Activated naive CD4-positive, alpha-beta T cell (primary cell): ENCODE measurements at places on chromosomes 3 and 15.

GRCh38 chr3:6260551-6261191, 600.2 kb upstream of the GRM7 start:
- no peak for DNase-seq

DNA sequence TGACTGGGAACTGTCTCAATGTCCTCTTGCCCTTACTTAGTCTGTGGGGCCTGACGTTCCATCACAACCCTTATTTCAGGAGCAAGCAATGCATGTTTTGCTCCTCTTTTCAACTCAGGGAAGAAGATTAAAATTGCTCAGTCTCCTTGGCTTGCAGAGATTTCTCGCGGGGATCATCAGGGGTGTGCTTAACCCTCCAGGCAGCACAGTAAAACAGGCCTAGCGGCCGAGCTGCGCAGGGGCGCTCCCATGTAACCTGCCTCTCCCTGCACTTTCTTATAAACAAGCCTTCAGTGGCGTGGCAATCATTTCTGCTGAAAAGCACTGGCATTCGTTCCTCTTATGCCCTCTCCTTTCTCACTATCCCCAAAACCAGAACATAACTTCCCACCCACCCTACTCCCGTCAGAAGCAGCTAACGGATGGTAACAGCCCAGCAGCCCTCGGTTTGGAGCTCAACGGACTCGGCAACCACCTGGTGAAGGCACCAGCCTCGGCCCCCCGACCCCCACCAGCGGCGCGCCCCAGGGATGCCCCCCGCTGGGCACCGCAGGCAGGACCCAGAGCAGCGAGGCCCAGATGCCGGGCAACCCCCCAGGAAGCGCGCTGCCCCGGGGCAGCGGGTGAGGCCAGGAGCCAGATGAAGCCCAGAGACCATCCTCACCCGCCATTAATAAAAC, 1.1 kb downstream of the MCF2L2 start:
- DNase-seq: no peak

DNA sequence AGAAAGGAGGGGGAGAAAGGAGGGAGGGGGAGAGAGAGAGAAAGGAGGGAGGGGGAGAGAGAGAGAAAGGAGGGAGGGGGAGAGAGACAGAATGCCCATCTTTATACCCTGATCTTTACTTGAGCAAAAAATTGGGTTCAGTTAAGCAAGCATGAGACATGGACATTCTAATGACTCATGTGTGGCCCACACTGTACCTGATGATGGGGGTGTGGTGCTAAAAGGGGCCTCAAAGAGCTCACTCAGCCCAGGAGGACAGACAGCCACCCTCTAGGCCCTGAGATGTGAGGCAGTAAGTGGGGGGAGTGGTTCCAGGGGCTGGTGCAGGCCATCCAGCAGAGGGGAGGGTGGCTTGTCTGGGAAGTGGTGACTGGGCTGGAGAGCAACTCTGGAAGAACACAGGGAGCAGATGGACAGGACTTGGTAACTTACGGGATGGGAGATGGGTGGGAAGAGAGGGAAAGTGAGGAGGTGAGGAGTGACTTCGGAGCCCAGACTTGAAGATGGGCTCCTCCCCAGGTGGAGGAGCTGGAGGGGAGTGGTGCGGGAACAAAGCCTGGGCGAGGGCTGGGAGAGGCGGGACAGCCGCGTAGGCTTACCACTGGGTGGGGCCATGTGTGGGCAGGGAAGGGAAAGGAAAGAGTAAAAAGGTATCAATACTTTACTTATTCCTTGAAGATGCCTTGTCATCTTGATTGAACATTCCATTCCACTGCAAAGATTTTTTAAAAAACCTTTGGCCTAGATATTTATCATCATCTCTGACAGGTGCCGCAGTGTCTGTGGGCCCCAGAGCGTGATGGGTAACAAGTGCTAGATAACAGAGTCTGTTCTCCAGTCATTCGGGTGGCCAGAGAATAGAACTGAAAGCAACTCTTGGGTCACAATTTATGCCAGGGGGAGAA, 32.3 kb downstream of the TSPAN3 start:
- no peak for DNase-seq

DNA sequence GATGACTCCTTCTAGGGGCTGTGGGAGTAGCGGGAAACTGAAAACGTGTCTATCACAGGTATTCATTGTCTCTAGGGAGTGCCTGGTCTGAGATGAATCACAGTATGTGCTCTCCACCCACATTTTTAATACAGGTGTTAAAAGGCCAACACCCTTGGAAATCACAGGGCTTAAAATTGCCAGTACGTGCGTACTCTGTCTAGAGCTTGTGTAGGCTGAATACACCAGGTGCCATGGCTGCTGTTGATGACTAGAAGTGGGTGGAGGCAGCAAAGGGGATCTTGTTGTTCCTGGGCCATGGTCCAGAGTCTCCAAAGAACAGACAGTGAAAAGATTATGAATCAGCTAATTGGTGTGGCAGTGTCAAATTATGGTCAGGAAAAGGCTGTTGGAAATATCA, 35.1 kb upstream of the P3H2 start:
- DNase-seq: no peak

DNA sequence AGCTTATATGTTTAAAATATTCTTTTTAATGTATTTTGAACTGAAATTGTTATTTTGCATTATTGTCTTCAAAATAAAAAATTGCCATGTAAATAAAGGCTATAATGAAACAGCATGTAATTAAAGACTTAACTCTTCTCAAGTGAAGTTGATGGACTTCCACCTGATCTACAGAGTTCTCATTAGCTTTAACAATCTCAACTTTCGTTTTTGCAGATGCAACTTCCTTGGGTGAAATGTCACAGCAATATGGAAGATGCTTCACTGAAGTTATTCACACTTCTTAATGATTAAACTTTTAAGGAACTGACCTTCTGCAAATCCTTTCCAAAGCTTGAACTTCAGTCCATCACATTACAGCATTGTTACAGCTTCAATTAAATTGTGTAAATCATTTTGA, 63.6 kb downstream of the OSTN start:
- no peak for DNase-seq

DNA sequence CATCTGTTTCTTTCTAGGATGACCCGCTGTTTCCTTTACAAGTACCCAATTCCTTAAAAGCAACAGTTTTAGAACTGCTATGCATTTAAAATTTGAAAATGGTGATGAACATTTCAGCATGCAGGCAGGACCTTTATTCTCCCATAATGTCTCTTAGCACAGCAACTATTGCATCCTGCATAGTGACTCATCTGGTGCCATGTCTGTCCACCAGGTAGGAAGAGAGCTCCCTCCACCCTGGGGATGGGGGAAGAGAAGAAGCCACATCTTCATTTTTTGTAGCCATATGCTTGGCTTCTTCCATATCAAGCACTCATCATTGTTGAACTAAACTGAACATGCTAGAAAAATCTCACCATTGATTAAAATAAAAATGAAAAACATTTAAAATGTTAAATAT, 9.9 kb downstream of the GPR15 start:
- DNase-seq: no peak

DNA sequence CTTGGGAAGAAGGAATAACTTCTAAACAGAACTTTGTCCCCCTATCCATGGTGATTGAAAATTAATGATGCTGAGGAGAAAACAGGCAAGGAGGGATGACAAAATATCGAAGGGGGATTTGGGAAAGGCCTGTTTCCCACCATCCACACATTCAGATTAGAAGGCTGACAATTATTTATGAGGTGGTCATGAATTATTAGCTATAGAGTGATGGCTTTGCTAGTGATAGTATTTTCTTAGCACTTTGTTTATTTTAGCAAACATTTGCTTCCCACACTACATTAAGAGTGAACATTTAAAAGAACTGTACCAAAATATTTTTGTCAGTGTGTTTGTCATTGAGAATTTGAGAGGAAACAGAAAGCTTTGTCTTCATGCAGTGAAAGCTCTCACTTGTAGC, 172.6 kb upstream of the PDZRN3 start:
- no peak for DNase-seq

DNA sequence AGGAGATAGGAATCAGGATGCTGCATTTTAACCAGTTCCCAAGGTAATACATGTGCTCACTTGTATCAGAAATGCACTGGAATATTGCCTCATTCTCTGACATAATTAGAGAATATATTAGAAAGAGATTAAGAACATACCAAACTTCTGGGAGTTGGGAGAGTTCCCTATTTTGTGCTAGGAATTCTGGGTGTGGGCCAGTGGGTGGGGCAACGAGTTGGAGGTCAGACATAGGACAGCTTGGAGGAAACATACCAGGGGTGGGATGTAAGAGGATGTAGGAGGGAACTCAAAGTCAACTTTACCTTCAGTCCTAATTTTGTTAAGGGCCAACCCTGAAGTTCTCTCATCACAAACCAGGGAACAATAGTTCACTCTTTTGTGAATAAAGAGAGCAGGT, 83.6 kb downstream of the SLC7A14 start:
- DNase-seq: no peak

DNA sequence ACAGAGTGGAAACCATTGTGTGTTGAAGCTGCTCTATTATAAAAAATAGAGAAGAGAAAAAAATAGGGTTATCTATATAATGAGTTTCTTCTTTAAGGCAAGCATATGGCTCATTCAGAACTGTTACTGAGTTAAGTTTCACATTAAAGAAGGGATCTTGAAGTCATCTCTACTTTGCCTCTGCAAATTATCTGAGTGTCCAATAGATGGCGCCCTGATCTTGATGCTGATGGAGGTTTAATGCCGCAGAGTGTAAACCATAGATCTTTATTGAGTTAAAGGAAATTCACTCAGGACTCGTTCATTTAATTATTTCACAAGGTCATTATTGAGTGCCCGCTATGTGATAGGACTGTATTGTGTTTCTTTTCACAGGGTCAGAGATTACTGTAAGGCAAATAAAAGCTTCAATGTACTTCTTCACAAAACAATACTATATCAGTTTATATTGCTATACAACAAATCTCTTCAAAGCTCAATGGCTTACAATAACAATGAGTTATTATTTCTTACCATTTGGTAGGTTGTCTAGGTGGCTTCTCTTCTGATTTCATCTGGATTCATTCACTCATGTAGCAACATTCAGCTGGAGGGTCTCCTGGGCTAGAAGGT, 171.4 kb downstream of the NSUN3 start:
- no peak for DNase-seq

DNA sequence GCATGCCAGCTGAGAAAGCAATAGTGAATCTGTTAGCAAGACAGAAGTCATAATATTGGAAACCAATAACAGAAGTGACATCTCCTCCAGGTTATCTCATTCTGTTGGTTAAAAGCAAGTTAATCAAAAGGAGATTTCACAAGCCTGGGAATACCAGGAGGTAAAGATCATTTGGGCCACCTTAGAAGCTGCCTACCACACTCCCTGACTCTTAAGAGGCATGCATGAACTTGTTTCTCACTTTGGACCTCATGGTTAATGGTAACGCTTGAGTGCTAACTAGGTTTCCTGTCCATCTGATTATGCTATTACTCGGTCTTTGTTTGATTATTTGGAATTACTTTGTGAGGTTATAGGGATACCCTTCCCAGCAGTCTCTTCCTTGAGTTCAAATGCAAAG, 650.8 kb upstream of the SGO1 start:
- DNase-seq: no peak

DNA sequence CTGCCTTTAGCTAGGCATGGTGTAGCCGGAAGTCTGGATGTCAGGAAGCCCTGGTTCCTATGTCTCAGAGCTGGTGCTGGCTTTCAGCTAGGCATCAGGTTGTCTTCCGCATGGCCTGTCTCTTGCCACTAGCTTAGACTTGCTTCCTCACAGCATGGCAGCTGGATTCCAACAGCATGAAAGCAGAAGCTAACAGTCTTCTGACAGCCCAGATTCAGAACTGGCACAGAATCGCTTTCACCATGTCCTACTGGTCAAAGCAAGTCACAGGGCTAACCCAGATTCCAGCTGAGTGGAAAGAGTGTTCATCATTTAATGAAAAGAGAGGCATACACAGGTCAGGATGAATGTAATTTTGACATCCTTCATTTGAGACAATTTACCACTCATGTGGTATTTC, 1050.5 kb downstream of the ROBO2 start:
- DNase-seq: no peak

DNA sequence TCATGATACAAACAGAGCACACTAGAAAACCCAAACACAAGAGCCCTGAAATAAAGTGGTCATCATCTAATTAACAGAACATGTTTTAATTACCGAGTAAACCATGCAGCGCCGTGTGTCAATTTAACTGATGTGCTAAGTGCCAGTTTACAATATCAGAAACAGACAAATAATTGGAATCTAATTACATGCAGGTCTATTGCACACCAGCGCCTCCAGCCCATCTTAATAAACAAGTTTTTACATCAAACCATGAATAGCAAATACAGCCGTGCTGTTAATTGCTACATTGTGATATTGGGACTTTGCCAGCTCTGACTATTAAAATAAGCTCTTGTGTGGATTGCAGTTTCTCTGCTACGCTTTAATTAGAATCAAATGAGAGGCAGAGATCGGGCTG, 510.2 kb upstream of the MDFIC2 start:
- no peak for DNase-seq

DNA sequence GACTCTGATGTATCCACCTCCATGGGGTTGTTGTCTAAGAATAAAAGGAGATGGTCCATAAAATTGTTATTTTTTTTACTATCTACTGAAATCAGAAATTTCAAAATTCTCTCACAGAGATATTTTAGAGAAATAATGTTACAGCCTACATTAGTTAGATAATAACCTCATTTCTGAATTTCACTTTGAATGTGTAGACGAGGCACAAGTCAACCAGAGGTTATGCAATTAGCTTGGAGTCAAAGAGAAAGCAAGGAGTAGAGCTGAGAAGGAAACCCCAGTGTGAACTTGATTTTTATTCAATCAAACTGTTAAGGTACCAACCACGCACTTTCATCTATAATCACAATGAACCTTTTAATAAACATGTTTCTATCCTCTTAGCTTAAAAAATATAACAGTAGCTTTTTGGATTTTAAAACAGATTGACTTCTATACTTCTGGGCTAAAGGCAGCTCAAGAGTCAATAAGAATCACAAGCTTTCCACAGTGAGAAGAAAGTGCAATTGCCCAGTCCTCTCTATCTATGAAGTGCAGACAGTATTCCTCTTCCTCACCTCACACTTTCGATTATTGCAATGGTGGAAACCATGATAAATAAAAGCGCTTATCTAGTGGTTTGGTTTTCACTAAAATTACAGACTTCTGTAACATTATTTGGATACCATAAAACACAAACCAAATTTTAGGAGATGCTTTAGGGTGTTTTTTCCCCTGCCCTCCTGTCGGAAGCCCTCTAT, 403.2 kb downstream of the ZBTB20 start:
- no peak for DNase-seq

GRCh38 chr15:42955518-42955917, 34.9 kb upstream of the TTBK2 start:
- DNase-seq: no peak
